ENCODE measurements at places on chromosomes 4 and X.
A peak's percentile ranks its signal among the peaks of the same experiment; 100 is the strongest.

GRCh38 chr4:61493041-61493440, 292.9 kb downstream of the ADGRL3 start:
- no peak for DNase-seq

GRCh38 chrX:32778965-32779364, 432.4 kb downstream of the DMD start:
- DNase-seq = no peak

DNA sequence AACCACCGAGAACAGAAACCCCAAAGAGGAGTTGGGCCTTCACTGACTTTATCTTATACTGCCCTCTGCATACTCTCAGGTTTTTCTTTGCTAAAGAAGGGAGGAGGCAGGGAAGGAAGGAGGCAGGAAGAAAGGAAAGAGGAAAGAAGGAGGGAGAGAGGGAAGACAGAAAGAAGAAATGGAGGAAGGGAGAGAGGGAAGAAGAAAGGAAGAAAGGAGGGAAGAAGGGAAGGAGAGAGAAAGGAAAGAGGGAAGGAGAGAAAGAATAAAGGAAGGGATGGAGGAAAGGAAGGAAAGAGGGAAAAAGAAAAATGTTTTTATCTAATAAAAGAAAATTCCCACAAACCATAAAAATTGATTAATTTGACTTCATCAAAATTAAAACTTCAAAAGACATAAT, 294.6 kb downstream of the PTTG2 start:
- no peak for DNase-seq

- no peak for DNase-seq
Observed at GRCh38 chr4:189870511-189871234, 70.0 kb upstream of the FRG1 start.

- no peak for DNase-seq
Observed at GRCh38 chrX:104482757-104483156, 83.2 kb upstream of the IL1RAPL2 start.

DNA sequence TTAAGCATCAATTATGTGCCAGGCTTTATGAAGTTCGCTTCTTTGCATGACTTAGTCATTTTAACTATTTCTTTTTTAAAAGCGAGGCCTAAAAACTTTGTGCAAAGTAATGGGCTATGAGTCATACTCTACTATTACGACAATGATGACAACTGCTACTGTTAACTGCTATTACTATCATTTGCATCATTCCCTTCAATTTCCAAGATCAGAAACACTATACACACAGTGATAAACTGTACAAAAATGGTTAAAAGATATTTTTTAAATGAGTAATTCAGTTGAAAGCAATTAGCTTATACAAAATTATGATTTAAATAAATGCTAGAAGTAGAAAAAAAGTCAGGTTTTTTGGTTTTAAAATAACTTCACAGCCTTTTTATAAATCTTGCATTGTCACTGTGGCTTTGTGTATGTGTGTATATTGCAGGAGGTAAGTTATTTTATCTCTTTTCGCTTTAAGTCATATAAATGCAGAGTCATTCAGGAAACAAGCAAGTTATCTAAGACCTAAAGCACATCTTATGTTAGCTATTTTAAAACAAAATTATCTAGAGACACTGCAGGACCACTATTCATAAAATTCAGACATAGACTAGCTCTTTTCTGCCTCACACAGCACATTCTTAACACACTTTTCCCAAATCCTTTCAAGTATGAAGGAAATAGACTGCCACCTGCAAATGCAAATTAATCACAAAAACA, 18.5 kb upstream of the CXCL3 start:
- no peak for DNase-seq

GRCh38 chrX:11566789-11567188, 98.9 kb downstream of the ARHGAP6 start:
- DNase-seq = no peak

DNA sequence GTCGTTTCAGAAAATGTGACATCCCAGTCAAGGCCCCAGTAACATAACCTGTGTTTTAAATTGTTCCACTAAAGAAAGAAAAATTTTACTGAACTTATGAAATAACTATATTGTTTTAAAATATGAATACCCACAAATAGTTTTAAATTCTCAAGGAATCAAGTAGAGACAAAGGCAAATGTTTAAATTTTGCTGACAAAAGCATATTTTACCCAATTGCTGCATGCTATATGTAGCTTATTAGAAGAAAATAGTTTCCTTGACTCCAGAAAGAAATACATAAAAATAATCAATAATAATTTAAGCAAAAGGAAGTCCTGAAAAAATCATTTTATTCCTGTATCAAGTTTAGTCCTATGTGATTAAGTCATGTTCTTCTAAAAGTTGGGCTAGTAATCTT, 481.3 kb upstream of the ADGRL3 start:
- no peak for DNase-seq

GRCh38 chr4:120922381-120923206, at the start of gene PRDM5:
PRDM5 (minus strand) TSS chr4:120922726; CDS start chr4:120922608, 118 bp downstream.
- peak; percentile 11 for DNase-seq

GRCh38 chr4:12071316-12071715, 642.6 kb upstream of the HS3ST1 start:
- no peak for DNase-seq

DNA sequence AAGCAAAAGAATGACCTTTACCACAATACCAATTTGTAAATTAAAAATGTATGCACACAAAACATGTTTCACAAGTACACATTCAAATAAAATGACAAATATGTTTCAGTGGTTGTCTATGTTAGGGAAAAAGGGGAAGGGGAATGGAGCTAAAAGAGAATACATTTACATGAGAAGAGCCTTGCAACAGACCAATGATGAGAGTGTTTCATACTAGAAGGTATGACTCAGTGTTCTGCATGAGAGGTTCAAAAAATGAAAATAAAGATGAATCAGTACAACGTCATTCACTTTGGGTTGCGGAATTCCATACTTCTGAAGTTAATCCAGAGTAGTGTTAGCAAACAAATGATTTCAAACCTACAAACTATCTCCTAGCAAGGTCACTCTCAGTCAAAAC, 51.7 kb downstream of the RPGR start:
- no peak for DNase-seq

DNA sequence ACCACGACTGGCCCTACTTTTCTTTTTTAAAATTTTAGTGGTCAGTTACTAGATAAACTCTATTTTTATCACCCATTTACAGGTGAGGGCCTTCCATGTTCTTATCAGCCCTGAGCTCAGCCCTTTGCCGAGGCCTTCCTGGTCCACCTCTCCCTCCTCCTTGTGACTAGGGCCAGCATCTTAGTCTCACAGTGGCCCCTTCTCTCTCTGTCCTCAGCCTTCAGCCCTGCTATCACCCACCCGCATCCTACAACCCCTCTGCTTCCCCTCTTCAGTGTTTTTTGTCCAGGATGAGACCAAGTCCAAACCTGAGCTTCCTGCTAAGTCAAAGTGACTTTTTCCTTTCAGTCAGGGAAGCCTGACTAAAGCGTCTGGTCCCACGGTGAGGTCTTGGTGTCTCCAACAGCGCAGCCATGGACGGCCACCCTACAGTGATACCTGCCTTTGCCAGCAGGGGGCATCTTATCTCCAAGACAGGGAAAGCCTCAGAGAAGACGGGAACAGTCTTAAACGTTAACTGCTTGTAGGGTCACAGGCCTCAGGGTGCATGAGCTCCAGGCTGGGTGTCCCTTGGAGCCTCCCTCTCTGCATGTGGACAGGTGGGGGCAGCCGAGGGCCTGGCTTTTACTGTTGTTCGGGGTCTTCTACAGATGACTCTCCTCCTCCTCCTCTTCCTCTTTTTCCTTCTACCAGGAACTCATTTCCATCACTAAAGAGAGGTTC, 11.7 kb upstream of the GAGE10 start:
- no peak for DNase-seq

GRCh38 chrX:70454441-70455365, 10.1 kb downstream of the DLG3 start:
- no peak for DNase-seq

- no peak for DNase-seq
Observed at GRCh38 chrX:124300405-124300804, 32.1 kb upstream of the TEX13D start.

DNA sequence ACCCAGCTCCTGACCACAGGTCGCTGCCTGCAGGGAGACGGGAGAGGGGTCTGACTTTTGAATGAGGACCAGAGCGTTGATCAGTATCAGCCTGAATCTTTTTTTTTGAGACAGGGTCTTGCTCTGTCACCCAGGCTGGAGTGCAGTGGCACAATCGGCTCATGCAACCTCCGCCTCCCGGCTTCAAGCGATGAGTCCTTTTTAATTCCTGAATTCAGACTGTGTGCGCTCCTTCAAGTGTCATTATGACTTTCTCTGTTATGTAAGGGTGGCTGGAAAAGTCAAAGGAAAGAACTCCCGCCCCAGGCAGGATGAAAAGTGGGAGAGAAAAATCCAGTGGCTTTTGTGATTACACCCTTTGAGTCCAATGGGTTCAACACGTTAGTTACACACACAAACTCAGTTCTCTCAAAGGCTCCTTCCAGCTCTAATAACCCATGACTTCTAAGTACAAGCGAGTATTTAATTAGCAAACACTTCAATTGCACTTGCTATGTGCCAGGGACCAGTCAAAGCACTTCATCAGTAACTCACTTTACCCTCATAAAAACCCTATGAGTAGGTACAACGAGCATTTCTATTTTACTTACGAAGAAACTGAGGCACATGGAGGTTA, 44.4 kb downstream of the PDHA1 start:
- no peak for DNase-seq

DNA sequence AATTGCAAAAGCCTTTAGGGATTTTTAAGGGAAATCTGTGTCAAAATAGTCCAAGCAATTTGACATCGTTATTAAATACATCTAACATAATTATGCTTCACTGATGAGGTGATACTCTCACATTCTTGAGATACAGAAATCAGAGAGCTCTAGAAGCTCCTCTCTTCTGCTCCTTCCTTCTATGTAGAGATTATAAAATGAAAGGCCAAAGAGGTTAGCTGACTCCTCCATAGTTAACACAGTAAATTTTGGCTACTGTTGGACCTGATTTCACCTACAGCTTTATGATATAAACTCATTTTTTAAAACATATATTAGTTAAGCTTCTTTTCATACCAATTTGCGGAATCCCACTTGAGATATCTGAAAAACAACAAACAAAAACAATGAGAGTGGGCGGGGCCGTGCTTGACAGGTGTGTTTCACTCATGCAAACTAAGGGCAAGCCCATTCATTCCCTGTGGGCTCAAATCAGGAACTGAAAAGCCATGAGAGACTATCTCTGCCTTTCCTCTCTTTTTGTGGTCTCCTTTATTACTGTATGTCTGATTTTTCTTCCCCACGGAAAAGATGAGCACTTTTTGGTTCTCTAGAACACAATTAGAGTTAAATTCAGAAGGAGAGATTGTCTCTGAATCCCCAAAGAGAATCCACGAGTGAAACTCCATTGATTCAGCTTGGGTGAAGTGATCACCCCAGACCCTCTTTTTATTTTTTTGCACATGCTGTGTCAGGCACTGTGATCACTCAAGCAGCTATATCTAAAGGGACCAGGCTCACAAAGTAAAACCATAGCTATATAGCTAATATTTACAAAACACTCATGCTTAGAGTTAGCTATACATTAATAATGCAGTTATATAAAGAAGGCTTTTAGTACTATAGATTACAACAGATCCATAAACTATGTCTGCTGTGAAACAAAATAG, 566.3 kb downstream of the IL15 start:
- no peak for DNase-seq

DNA sequence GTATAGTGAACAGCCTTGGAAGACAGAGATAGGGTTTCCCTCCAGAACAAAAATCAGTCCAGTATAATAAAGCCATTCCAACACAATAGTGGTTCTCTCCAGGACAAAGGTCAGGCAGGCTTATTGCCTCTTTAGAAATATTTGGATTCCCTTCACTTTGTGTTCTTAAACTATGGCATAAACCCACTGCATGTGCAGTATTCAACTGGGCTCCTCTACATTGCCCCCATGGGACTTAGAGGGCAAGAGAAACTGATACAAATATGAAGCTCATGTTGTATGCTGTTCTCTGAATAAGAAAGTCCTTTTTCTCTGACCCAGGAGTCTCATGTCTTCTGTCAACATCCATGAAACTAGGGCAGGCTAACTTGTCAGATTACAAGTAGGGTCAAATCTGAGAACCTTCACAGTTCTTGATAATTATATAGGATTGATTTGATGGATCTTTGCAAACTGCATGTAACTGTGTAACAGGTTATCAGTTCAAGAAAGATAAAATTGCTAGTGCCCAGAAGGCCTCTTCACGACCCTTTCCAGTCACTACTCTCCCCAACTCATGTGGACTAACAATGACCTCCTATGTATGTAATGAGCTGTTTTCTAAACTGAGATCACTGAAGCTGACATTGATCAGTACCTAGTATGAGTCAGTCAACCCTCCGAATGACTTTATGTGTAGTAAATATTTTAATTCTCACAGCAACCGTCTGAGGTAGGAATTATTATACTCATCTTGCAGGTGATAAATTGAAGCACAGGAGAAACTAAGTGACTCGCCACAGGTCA, 31.9 kb upstream of the FAM9C start:
- no peak for DNase-seq

DNA sequence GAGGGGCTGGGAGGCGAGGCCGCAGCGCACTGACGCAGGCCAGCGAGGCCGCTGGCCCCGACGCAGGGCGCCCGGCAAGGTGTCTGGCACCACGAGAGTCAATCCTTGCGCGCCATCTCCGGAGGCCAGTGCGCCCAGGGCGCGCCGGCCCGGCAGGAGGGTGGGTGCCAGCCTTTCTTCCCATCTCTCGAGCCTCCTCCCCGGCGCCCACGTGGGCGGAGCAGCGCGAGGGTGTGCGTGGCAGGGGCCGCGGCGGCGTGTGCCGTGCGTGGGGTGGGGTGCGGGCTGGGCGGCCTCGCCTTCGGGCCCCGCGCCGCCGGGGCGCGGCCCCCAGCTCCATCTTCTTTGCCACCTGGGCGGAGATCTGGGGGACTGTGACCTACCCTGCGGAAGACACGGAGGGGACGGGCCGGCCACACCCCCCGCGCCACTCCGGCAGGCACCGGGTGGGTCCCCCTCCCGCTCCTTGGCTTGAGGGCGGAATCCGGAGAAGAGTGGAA, 877 bp downstream of the JAKMIP1 start:
- DNase-seq = no peak

GRCh38 chr4:127521463-127521862, 111.3 kb upstream of the INTU start:
- DNase-seq = no peak

DNA sequence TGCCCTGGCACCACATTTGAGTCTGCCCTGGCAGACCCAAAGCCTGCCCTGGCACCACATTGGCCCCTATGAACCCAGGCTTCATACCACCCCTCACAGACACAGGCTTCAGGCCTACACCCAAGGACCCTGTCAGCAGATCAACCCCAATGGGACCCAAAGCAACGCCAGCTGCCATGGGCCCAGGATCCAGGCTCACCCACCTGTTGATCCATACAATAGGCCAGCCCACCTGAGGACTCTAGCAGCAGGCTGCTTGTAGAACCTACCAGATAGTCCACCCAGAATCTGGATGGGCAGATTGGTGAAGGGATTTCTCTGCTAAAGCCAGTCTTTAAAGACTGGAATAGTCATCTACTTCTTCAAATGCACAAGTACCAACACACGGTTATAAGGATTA, 114.4 kb downstream of the LAS1L start:
- DNase-seq = no peak

GRCh38 chr4:56301181-56301996, 85.9 kb downstream of the AASDH start:
- DNase-seq = no peak

GRCh38 chr4:119646347-119647071, 17.9 kb upstream of the PDE5A start:
- no peak for DNase-seq

- no peak for DNase-seq
Observed at GRCh38 chrX:16739574-16739973, 20.2 kb downstream of the SYAP1 start.

Measured in thoracic aorta (tissue), 2 donors.